ENCODE measurements at places on chromosomes 2 and 18. TPM values are rescaled to one million over a fixed set of nuclear protein-coding genes. Genes with fewer than 3 reads are reported as not detected.

- H3K36me3 ChIP-seq, result no peaks in the 10 kb centered on the region
- H3K4me1 ChIP-seq, result peaks cover 9% of the 10 kb centered on the region
- H3K27me3 ChIP-seq, result no peaks in the 10 kb centered on the region
- H3K27ac ChIP-seq, result no peak overlapping the region
- H3K4me3 ChIP-seq, result no peak overlapping the region
These were observed 255.0 kb downstream of the CAMKMT start for GRCh38 chr2:44616667-44617155.

DNA sequence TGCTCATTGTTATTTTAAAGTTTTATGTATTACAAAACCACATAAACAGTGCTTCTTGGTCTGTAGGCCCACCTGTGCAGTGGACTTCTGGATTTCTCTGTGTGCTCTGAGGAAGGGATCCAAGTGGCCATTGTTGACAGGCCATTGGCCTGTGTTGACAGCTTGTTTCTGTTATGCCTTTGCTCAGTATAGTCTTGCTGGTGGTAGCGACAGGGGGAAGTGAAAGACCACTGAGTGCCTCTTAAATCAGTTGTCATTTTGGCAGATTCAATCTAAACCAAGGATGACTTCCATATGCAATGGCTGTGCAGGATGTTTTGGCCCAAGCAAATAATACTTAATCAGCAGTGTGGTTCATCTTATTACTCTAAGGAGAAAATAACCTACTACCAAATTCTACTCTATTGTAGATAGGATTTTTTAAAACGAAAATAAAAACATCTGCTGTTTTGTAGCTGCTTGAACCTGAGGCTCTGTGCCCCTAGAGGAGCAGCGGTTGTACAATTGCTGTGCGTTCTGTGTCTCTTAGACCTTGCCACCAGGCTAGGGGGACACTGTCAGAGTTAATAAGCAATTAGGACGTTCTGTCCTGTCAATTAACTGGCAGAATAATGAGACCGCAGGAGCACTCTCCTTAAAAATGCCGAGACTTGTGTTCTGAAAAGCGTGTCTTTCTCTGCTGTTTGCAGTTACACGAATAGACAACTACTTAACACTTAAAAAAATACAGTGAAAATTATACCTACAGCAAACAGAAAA lies 108.2 kb downstream of the RHBDD1 start:
- H3K4me1 ChIP-seq, result peaks cover 6% of the 10 kb centered on the region
- H3K4me3 ChIP-seq, result no peak overlapping the region
- H3K27me3 ChIP-seq, result no peaks in the 10 kb centered on the region
- H3K27ac ChIP-seq, result no peak overlapping the region
- DNase-seq, result no peak
- H3K36me3 ChIP-seq, result peaks cover 6% of the 10 kb centered on the region

- no peak overlapping the region for H3K27ac ChIP-seq
- no peak overlapping the region for H3K4me3 ChIP-seq
- H3K4me1 ChIP-seq, result no peaks in the 10 kb centered on the region
These were observed 142.1 kb downstream of the USP34 start for GRCh38 chr2:61328707-61329251.

DNA sequence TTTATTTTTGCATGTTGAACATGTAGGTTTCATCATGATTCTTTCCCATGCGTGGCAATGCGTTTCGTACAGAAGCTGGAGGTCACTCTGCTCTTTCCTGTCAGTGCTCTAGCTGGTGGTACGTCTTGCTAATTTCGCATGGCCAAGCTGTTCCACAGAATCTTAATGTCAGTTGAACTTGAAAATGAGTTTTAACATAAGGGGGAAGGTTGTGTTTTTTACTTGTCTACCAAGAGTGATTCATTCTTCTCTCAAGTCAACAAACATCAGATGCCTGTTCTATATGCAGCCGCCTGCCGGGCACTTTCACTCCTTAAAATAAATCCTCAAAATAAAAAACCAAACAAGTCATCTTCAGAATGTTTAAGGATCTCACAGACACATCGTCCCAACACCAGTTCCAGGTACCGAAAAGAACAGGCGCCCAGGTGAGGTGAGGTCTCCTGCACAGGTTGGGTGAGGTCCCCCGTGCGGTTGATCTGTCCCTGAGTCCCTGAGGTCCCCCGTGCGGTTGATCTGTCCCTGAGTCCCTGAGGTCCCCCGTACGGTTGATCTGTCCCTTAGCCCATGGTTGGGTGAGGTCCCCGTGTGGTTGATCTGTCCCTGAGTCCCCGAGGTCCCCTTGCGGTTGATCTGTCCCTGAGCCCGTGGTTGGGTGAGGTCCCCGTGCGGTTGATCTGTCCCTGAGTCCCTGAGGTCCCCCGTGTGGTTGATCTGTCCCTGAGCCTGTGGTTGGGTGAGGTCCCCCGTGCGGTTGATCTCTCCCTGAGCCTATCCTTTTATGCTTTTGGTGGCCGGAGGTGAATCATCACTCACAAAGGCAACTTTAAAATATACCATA lies 57.0 kb upstream of the KCNG2 start:
- DNase-seq, result peak; percentile 0
- H3K4me1 ChIP-seq, result no peaks in the 10 kb centered on the region
- no peak overlapping the region for H3K27ac ChIP-seq

- no peak overlapping the region for H3K4me3 ChIP-seq
- H3K27me3 ChIP-seq, result peaks cover 19% of the 10 kb centered on the region
- no peak for DNase-seq
- no peak overlapping the region for H3K27ac ChIP-seq
These were observed 3.9 kb upstream of the TNS1 start for GRCh38 chr2:218006741-218007140.

DNA sequence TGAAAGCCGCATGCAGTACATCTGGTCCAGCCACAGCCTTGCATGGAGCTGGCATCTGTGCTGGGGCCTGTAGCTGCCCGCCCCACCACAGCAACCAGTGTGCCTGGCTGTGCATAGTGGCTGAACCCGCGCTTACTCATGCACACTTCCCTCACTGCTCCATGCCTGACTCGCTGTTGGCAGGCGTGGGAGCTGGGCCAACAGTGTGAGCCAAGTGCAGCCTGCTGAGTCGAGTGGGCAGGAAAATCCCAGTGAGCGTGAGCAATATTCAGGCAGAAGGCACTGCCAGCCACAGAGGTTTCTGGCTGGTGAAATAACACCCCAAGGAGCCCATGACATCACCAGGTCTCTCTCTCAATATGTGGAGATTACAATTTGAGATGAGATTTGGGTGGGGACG lies 1674.1 kb upstream of the TMEFF2 start:
- no peak overlapping the region for H3K27ac ChIP-seq
- H3K4me1 ChIP-seq, result no peaks in the 10 kb centered on the region
- H3K4me3 ChIP-seq, result no peak overlapping the region
- H3K27me3 ChIP-seq, result no peaks in the 10 kb centered on the region

The CD8B2 gene
- not detected for total RNA-seq

DNA sequence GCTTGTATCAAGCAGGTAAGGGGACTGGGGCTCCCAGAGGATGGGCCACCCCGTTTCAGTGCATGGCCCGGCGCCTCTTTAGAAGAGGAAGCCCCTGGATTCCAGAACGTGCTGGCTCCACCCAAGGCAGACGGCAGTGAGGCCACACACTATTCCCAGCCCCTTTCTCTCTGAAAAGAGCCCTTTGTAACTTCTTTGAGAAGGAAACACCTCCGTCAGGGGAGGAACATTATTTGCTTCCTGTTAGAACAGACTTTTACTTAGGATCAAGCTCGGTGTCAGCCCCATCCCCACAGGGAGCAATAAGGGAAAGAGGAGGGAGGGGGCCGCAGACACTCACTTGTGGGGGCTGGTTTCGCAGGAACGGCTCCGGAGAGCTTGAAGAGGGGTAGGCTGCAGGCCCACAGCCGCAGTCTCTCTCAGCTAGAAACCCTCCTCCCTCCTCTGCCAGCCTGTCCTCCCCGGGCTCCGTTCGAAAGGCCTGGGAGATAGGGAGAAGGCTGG lies 49.6 kb upstream of the RMDN2 start:
- no peak overlapping the region for H3K4me3 ChIP-seq
- peaks cover 3% of the 10 kb centered on the region for H3K27me3 ChIP-seq
- no peak for DNase-seq
- no peaks in the 10 kb centered on the region for H3K36me3 ChIP-seq

DNA sequence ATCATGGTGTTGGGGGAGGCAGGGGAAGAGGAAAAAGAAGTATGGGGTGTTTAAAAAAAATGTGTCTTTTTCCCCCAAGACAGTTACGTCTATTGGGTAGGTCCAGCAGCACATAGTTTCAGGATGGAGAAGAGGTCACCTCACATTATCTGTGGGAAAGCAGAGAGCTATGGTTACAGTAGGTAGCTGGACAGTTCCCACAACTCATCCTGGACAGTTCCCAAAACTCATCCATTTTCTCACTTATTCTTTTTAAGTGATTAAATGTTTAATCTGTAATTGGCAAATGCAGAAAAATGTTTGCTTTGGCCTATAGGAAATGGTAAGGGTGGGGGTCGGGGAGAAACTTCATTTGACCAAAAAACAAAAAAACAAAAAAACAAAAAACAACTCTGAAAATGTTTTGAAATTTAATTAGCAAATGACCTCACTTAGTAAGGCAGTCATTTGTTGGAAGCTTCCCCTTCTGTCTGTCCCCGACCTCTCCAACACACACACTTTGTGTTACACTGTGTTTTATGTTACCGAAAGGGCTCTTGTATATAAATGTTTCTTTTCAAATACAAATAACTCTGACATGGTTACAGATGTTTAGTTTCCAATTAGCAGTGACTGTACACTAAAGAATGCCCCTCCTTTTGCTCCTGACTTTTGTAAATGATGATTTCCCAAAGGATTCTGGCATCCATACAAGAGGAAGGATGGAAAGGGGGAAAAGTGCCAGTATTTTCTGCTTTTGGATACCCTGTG lies 173.3 kb upstream of the ZFP36L2 start:
- no peaks in the 10 kb centered on the region for H3K36me3 ChIP-seq
- no peak overlapping the region for H3K27ac ChIP-seq
- DNase-seq, result no peak
- no peaks in the 10 kb centered on the region for H3K4me1 ChIP-seq
- H3K27me3 ChIP-seq, result no peaks in the 10 kb centered on the region

- H3K27me3 ChIP-seq, result no peaks in the 10 kb centered on the region
- H3K27ac ChIP-seq, result no peak overlapping the region
- H3K4me3 ChIP-seq, result no peak overlapping the region
- peaks cover 6% of the 10 kb centered on the region for H3K4me1 ChIP-seq
- H3K36me3 ChIP-seq, result no peaks in the 10 kb centered on the region
These were observed 51.8 kb upstream of the BIN1 start for GRCh38 chr2:127158614-127159290.

GRCh38 chr2:178282075-178282815 lies 87.9 kb downstream of the OSBPL6 start:
- no peak overlapping the region for H3K27ac ChIP-seq
- H3K27me3 ChIP-seq, result no peaks in the 10 kb centered on the region
- no peak for DNase-seq
- peaks cover 5% of the 10 kb centered on the region for H3K4me1 ChIP-seq
- no peaks in the 10 kb centered on the region for H3K36me3 ChIP-seq
- H3K4me3 ChIP-seq, result no peak overlapping the region

- no peak for DNase-seq
- no peaks in the 10 kb centered on the region for H3K36me3 ChIP-seq
- H3K4me1 ChIP-seq, result peaks cover 23% of the 10 kb centered on the region
- H3K27ac ChIP-seq, result no peak overlapping the region
These were observed 49.0 kb downstream of the PRKRA start for GRCh38 chr2:178401994-178402437.

The FEV gene
- not detected for total RNA-seq

- H3K27ac ChIP-seq, result no peak overlapping the region
- H3K27me3 ChIP-seq, result no peaks in the 10 kb centered on the region
- peak; percentile 81 for DNase-seq
- H3K4me3 ChIP-seq, result no peak overlapping the region
- no peaks in the 10 kb centered on the region for H3K36me3 ChIP-seq
These were observed 14.9 kb upstream of the CNNM3 start for GRCh38 chr2:96801005-96801785.

GRCh38 chr18:44840058-44840790 lies 159.5 kb downstream of the SETBP1 start:
- H3K4me1 ChIP-seq, result peaks cover 35% of the 10 kb centered on the region
- H3K36me3 ChIP-seq, result peaks cover 3% of the 10 kb centered on the region
- H3K27me3 ChIP-seq, result peaks cover under 1% of the 10 kb centered on the region
- no peak for DNase-seq
- no peak overlapping the region for H3K27ac ChIP-seq

- peaks cover under 1% of the 10 kb centered on the region for H3K27me3 ChIP-seq
- no peaks in the 10 kb centered on the region for H3K36me3 ChIP-seq
- DNase-seq, result no peak
- no peak overlapping the region for H3K27ac ChIP-seq
- no peak overlapping the region for H3K4me3 ChIP-seq
These were observed 96.1 kb downstream of the ITGA4 start for GRCh38 chr2:181553244-181553643.

GRCh38 chr2:234464291-234464645 lies 32.6 kb downstream of the ARL4C start:
- DNase-seq, result no peak
- no peak overlapping the region for H3K4me3 ChIP-seq
- no peak overlapping the region for H3K27ac ChIP-seq
- no peaks in the 10 kb centered on the region for H3K4me1 ChIP-seq
- H3K36me3 ChIP-seq, result no peaks in the 10 kb centered on the region
- H3K27me3 ChIP-seq, result peaks cover 3% of the 10 kb centered on the region

- peaks cover 33% of the 10 kb centered on the region for H3K27me3 ChIP-seq
- peaks cover 5% of the 10 kb centered on the region for H3K36me3 ChIP-seq
- peak overlapping the region; percentile 64 for H3K4me3 ChIP-seq
- peaks cover 9% of the 10 kb centered on the region for H3K4me1 ChIP-seq
These were observed 805 bp downstream of the CIDEA start for GRCh38 chr18:12254820-12255511.

The TSHZ1 gene
- total RNA-seq, result 5.3 TPM

DNA sequence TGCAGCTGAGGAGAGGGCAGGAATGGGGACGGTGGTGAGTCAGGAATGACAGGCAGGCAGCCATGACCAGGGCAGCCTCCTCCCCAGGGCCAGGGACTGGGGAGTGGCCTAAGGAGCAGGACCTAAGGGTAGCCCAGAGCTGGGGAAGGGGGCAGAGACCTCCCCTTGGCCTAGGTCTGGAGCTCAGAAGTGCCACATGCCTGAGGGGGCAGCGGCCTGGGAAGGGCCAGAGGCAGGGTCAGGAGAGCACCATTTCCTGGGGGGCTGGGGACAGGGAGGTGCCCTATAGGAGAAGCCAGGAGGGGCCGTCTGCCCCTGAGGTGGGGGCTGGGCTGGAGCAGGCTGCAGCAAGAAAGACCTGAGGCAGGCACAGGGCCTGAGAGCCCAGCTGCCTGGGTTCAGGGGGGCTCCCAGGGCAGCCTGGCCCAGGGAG lies 20.9 kb downstream of the CFLAR start:
- no peak overlapping the region for H3K4me3 ChIP-seq
- peaks cover 13% of the 10 kb centered on the region for H3K4me1 ChIP-seq
- peaks cover 7% of the 10 kb centered on the region for H3K36me3 ChIP-seq
- no peak overlapping the region for H3K27ac ChIP-seq

Measured in glutamatergic neuron (in vitro differentiated cells).